ENCODE measurements at places on chromosomes 3 and 15.

DNA sequence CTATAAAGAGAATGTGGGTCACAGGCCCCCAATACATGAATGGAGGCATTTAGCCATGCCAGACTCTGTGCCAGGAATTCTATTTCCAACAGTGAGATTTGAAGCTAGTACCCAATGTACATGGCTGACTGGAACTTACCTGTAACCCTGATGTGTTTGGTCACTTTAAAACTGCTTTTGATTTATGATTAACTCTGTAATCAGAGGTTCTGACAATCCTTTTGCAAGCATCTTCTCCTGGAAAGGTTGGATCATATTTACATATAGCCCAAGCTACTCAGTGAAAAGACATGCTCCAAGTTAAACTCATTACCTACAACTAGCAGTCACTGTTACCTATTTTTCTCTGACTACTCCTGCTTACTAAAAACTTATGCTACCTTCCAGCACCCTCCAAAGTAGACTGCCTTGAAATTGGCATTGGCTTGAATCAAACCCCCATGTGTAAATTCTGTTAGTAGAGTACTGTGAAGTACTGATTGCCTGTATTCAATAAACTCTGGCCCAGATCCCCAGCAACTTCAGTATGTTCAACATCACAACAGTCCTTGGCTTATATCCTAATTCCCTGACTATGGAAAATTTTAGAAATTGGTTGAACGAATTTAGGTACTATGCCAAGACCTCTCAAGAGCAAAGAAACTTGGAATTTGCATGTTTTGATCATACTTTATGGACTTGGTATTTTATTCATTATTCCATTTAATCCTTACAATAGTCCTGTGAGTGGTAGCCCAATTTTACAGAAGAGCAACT lies 665.6 kb upstream of the NECTIN3 start:
- no peak for DNase-seq

GRCh38 chr15:35980719-35981118 lies 434.8 kb upstream of the DPH6 start:
- DNase-seq, result no peak

- DNase-seq, result no peak
Observed at GRCh38 chr15:38823263-38823662, 258.6 kb upstream of the RASGRP1 start.

DNA sequence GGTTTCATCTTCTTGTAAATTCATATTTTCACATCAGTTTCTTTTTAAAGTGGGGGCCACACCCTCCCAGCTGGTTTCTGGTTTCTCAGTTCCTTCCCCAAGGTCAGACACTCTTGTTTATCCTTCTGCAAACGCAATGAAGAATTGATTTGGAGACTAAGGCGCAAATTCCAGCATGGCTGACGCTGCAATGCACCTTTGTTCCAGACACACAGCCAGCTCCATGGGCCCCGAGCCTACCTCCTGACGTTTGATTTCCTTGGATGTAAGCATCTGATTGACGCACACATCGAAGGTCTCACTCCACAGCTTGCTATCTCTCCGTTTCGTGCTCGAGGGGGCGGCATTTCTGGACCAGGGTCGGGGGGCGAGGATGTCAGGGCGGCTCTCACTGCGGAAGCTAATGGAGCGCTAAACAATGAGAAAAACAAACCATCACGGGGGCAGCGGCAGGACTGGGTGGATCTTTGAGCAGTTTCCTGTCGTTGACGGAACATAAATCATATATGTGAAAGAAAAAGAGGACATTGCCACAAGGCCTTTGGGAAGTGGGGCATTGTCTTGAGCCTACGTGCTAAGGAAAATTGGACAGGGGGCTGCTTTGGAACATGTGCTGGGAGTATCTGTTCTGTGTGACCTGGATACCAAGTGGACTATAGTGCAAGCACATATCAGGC lies 46.9 kb downstream of the ARHGEF3 start:
- DNase-seq, result no peak

- no peak for DNase-seq
Observed at GRCh38 chr15:79372428-79372827, 59.7 kb upstream of the MINAR1 start.

DNA sequence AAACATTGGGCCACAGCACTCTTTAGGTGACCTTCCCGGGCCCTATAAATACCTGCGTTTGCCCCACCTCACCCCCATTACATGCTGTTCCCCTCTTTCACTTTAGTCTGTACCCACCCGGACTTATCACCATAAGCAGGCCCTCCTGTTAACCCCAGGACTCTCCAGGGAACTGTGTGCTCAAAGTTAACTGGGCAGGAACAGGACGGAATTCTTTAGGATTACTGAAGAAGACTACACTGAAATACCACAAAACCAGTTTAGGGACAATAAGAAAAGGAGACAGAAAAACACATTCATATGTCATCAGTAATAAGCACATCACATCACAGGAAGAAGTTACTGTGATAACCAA lies 45.5 kb downstream of the FSIP1 start:
- DNase-seq, result no peak

DNA sequence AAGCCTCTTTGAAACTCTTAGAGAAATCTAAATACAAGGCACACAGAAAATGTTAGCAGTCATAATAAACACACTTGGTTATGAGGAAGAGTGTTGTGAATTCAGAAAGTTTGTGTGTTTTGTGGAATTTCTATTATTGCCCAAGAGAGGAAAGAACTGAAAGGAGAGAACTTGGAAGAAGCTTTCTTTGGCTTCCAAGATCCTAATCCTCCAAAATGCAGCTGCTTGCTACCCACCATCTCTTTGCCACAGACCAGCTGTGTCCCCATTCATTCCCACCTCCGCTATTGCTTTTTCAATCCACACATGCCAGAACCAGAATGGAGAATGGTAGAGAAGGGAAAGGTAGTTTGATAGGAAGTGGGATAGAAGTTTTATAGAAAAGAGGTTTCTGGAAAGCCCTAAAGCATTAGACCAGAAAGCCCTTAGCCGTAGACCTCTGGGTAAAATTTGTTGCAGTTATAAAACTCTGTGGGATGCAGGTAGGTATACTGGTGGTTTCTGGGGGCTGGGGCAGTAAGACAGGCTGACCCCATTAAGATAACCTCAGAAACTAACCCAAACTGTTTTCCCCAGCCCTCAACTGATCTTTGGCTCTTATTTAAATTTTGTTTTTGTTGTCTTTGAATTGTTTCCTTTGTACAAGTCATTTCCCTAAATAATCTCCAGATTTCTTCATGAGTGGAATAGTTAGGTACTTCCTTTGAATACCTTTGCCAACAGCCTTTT lies 108.5 kb downstream of the FILIP1L start:
- no peak for DNase-seq

GRCh38 chr15:73716417-73716816 lies 32.2 kb downstream of the CD276 start:
- no peak for DNase-seq

DNA sequence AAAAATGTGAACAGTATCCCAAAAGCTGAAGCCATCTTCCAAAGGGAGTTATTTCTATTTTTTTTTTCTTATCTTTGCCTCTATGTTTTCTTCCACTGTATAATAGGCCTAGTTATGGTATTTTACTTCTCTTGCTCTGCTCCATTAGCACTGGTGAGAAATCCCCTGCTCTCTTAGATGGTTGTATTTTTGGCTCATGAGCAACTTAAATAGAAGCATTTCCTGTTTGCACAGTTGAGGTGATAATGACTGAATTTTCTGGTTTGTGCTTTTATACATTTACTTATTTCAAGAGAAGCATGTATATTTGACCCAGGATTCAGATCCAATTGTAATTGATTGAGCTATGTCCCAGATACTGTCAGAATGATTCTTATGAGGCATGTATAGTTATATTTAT lies 61.6 kb upstream of the CD200R1L start:
- no peak for DNase-seq

DNA sequence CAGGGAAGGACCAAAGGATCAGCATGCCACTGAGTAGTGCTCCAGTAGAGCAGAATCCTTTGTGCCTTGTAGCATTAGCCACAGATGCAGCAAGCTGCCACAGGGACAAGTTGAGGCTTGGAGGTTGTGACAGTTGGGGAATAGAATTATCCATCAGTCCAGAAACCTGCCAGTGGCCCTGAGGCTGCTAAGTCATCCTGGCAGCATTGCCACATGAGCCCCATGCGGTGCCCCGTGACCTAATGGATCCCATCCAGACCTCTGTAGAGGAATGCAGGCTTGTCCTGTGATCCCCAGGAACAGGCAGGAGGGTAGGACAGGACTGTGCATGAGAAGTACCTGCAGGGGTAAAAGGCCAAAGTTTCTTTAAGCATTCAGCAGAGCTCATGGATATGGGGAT lies 51.7 kb downstream of the BOC start:
- DNase-seq, result no peak

DNA sequence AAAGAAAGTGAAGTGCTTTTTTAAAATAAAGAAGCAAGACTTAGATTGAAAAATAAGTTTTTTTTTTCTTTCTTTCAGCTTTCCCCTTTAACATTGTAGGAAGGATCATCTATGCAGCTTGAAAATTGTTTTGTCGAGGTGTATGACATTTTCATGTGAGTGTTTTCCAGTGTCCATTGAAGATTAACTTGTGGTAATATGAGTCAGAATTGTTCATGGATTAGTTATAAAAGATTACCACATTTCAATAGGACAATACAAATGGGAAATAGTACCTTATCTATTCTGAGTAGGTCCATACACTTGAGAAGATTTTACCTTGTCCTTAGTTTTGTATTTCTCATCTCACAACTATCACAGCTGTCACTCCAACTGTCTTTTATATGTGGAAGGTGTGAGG lies 1234.7 kb downstream of the NSUN3 start:
- DNase-seq, result no peak

DNA sequence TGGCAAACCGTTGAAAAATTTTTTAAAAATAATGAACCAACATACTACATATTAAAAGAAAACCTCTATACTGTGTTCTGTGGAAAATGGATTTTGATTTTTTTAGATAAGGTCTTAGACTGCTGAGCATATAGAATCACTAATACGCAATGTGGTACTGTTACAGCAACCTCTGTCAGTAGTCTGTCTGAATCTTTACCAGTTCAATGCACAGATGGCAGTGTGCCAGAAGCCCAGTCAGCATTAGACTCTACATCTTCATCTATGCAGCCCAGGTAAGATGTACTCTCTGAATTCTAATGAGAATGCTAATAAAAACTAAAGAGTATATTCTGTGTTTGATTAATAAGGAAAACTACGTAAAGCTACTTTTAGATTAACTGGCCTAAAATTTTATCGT lies 31.3 kb upstream of the FAH start:
- no peak for DNase-seq

GRCh38 chr3:66473692-66474091 lies 27.1 kb downstream of the LRIG1 start:
- DNase-seq, result no peak

GRCh38 chr3:47056705-47057104 lies 77.2 kb downstream of the NBEAL2 start:
- no peak for DNase-seq

- DNase-seq, result no peak
Observed at GRCh38 chr3:122998856-122999255, 28.7 kb downstream of the SEMA5B start.

DNA sequence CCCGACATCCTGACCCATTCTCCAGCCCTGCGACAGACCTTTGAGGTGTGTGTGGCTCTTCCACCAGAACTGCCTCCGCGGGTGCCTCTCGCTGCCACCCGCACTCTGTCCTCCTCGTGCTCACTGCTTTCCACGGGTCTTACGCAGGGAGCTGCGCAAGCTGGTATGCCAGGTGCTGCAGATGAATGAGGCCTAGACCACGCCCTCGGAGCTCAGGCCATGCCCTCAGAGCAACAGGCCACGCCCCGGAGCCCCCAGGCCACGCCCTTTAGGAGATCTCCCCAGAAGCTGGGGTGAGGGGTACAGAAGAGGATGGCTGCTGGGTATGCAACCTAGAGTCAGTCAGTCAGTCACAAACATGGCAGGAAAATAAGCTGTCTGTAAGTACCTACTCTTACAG lies 300.3 kb downstream of the GABRG3 start:
- no peak for DNase-seq

- DNase-seq, result no peak
Observed at GRCh38 chr3:99651531-99651930, 13.1 kb downstream of the COL8A1 start.

DNA sequence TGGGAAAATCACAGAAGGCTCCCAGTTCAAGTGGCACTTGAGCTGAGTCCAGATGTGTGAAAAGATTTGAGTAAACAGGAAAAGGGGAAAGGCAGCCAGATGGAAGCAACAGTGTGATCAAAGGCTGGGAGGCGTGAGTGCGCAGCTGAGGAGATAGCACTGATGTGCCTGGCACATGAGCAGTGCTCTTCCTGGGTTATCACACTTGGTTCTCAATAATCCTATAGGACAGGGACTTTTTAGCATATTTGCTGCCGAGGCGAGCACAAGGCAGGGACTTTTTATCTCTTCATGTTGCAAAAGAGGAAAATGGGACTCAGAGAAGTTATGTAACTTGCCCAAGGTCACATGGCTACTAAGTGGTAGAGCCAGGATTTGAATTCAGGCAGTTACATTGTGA lies 39.6 kb downstream of the CORO2B start:
- DNase-seq, result no peak

- DNase-seq, result no peak
Observed at GRCh38 chr3:127675651-127676391, 3.1 kb downstream of the ABTB1 start.

GRCh38 chr15:73989001-73989798 lies 2.9 kb downstream of the STOML1 start:
- DNase-seq, result no peak

Data from AG09319 (cell line).